OCI-M1 (cell line): ENCODE measurements at places on chromosomes 16 and 17.

- peak; percentile 39 for DNase-seq
These were observed 25.2 kb upstream of the CIBAR2 start for GRCh38 chr16:85137323-85138072.

GRCh38 chr16:3292604-3293003 lies 9.3 kb downstream of the ZNF263 start:
- DNase-seq: no peak

DNA sequence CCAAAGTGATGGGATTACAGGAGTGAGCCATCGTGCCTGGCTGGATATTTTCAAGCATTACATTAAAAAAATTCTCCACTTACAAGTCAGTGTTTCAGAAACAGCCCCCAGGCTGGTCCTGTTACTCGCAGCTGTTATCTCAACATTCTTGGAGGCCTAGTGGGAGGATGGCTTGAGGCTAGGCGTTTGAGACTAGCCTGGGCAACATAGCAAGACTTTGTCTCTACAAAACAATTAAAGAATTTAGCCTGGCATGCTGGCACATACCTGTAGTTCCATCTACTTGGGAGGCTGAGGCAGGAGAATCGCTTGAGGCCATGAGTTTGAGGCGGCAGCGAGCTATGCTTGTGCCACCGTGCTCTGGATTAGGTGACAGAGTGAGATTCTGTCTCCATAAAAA lies 26.5 kb upstream of the SPNS3 start:
- DNase-seq: no peak

GRCh38 chr16:73062001-73062616 lies 14.2 kb upstream of the ZFHX3 start:
- DNase-seq: no peak

DNA sequence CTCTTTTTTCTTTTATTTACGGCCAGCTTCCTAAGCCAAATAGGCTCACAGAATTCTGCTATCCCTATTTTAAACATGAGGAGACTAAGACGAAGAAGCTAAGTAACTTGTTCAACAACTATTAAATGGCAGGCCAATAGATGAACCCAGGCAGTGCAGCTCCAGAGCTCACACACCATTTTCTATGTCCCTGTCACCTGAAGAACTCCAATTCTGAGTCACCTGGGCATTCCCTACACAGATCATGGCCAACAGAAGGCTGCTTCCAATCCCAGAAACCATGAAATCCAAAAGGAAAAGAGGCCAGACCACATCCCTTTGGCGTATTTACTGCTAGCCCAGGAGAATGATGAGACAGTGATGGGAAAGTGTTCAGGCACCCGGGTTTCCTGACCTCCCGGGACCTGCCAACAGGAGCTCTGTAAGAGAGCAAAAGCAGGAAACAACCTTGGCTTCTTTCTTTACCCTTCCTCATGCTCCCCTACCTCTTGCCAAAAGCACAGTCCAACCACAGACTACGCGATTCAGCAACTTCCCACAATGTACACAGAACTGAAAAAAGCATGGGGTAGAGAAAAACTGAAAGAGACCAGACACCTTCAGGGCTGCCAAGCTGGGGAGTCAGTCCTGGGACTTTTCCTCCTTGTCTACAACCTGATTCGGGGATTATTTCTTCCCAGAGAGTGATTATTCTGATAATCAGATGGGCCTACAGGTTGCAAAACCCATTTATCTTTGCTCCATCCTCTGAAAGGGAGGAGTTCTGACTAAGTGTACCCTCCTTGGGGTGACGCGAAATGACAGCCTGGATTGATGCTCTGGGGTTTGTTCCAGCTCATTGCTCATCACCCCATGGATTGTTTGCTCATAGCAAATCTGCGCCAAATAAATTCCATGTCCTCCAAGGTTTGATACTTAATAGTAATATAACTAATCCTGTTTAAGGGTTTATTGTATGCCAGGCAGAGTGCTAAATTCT lies 47.8 kb upstream of the HAS3 start:
- no peak for DNase-seq

GRCh38 chr16:86337138-86337537 lies 173.2 kb upstream of the FOXF1 start:
- DNase-seq: no peak

DNA sequence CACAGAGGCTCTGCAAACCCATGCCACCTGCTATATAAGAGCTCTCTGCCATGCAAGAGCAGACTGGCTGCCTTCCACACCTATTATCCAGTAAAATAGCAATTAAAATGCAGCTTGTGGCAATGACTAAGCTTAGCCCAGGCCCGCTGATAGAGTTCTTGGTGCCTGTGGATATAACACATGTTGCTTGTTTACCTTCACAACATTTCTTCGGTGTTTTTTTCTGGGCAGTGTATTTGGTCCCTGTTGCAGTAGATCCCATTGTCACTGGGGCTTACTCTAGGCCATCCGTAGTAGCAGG lies 63.5 kb downstream of the SPECC1 start:
- DNase-seq: no peak

- no peak for DNase-seq
These were observed 283.3 kb upstream of the FOXF1 start for GRCh38 chr16:86227041-86227440.

DNA sequence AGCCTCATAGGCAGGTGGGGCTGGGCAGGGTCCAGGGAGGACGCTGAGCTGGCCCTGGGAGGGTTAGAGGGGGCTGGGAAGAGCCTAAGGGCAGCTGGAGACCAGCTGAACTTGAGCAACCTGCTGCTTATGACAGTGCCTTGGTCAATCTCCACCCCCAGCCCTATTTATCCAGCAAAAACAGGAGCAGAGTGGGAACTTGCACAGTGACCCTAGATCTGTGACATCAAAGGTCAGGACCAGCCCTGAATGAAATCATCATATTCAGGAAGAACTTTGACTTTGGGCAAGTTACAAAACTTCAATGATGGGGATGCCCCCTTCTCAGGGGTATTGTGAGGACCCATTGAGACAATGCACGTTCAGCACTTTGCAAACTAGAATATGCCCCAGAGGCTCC lies 9.4 kb downstream of the CD300LF start:
- no peak for DNase-seq

DNA sequence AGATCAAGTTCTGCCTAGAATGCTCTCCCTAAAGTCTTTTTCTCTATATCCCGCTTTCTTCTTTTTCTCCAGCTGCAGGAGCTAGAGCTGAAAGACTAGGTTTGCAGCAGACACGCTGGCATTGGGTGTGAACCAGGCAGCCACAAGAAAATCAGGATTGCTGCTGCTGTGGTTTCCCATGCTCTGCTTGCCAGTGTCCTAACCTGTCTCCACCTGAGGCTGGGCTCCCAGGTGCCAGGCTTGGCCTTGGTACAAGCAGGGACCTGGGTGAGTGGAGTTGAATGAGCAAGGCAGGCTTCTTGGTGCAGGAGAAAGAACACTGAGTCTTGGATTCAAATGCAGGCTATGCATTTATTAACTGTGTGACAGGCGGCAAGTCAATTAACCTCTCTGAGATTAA lies 440.3 kb upstream of the MAF start:
- DNase-seq: no peak

- DNase-seq: peak; percentile 21
These were observed 64.6 kb upstream of the CRHR1 start for GRCh38 chr17:45719335-45720071.

DNA sequence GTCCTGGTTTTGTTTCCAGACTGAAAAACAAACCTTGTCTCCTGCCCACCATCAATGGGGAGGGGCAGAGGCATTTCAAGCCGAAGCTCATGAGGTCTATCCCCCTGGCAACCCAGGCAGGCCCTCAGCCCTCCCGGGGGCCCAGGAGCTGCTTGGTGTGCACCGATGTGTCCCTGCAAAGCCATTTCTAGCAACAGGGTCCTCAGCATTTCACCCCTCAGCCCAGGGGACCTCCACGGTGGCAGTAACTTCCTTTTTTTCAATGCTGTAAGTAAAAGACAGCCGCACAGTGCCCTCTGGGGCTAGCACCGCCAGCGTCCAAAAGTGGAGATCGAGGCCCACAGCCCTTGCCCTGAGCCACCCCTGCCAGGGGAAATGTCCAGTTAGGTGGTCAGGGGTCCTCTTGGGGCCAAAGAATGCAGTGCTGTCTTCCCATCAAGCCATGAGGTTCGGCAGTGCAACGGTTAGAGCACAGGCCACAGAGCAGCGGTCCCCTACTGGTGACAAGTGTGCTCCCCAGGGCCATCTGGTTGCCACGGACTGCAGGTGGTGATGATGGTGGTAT lies 79.9 kb downstream of the LITAF start:
- DNase-seq: peak; percentile 9

- DNase-seq: no peak
These were observed 23.8 kb downstream of the CLTC start for GRCh38 chr17:59643159-59644140.

DNA sequence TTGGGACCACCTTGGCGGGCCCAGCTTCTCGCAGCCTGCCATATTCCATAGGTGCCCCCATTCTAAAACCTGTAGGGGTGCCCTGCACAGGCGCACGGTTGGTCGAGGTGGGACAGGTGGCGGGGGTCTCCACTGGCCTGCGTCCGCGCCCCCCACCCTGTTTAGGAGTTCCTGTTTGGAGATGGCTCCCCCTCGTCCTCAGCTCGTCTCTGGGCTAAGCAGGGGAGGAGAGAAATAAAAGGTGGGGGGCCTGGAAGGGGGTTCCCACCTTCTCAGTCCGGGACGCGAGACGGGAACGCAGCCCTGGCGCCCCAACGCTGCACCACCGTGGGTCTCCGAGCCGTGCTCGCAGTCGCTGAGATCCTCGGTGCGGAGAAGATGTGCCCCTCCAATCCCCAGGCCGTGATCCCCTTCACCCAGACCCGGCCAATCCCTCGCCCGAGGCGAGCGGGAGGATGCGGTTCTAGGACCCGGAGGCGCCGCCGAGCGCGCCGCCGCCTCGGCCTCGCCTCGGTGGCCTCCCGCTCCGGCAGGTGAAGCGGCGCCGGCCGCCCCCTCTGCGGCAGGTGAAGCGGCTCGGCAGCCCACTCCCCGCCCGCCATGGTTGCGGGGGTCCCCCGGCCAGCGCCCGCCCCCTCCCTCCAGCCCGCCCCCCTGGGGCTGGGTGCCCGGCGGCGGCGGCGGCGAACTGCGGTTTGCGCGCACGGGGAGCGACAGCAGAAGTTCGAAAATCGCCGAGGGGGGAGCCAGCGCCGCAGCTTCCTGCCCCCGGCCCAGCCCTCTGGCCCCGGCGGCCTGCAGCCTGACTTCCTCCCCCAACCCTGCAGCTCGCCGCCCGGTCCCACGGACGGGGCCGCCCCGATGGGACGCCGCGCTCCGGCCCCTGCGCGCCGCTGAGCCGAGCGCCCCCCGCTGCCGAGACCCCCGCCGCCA lies at the start of gene FMNL1:
Gene FMNL1 (plus strand): TSS at position 805 of the 933 bp plus-strand sequence. CDS start 240 bp downstream, outside the sequence.
- no peak for DNase-seq

DNA sequence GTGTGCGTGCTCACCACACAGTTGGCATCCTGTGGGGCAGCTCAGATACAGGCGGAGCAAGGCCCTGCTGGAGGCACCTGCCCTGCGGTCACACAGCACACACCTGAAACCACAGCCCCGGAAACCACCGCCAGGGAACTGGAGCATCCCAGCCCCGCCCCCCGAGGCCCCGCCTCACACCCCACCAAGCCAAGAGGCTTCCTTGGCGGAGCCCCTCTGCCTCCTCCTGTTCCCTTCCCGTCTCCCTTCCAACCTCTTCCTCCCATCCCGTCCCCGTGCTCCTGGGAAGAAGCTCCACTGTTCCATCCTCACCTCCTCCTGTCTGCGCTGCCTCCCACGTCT lies 205.5 kb downstream of the NTN1 start:
- DNase-seq: no peak

- DNase-seq: peak; percentile 80
These were observed 25.7 kb upstream of the SLC47A1 start for GRCh38 chr17:19507775-19508576.

GRCh38 chr16:31248344-31248743 lies 11.4 kb upstream of the ITGAM start:
- DNase-seq: no peak

GRCh38 chr17:27218041-27218440 lies 75.9 kb upstream of the WSB1 start:
- no peak for DNase-seq

- no peak for DNase-seq
These were observed 360.4 kb upstream of the ZFHX3 start for GRCh38 chr16:73408311-73408710.

DNA sequence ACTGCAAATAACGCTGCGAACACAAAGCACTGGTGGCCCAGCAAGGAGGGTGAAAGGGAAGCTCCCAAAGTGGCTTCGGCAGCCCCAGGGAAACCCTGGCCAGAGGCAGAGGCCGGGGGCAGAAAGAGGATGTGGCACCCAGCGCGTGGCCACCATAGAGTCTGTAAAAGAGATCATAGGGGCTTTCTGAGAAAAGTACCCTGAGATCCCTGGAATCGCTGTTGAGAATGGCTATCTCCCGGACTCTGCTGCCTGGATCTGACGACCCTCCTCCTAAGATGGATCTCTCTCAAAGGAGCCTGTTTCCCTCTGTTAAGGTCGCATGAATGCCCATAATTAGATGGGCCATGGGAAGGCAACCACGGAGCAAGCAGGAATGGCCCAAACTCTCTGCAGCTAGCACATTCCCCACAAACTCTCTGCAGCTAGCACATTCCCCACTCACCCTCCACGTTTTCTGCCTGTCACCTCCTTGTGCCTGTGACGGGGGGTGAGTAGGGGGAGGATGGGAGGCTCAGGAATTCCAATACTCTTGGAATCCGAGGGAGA lies 364.4 kb downstream of the XYLT1 start:
- DNase-seq: no peak

DNA sequence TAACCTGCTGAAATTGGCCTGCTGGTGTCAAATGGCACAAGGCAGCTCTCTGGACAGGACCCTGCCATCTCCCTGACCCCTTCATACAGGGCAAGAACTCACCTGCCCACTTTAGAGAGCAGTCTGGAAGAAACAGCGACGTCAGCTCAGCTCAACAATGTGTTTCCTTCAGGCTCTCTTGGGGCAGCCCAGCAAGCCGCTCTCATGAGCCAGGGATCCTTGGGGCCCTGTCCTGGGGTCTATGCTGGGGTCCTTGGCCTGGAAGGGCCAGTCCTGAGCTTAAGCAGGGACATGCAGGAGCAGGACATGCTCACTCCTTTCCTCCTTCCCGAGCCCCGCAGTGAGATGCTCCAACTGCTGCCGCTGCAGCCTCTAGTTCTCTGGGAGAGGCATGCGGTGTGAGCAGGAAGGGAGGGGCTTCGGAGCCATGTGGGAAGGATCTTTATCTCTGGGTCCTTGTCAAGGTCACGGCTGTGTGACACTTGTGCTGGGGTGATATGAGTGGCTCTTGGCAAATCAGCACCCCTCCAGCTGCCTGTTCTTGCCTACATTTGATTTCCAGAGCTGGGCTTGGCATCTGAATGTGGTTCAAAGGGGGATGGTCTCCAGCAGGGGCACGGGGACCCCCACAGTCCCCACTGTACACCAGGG lies 3.4 kb downstream of the C1QTNF1 start:
- no peak for DNase-seq

- DNase-seq: no peak
These were observed 9.9 kb upstream of the FOXJ1 start for GRCh38 chr17:76150712-76151622.

DNA sequence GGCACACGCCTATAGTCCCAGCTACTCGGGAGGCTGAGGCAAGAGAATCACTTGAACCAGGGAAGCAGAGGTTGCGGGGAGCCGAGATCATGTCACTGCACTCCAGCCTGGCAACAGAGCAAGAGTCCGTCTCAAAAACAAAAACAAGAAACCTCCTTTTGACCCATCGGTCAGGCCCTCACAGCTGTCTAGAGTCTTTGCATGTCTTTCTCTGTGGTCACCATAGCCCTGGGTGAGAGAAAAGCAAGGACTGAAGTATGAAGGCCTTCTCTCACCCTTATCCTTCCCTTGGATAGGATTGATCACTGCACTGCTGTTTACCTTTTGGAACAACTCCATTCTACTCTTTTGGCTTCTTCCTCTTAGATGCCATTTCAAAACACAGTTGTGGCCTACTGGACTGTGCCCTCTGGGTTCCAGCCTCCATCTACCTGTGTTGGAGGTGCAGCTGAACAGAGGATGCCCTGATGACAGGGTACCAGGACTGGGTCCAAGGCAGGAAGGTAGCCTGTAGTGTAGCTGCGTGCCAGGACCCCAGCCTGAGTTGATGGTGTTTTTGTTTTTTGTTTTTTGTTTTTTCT lies 37.1 kb downstream of the LDHD start:
- no peak for DNase-seq
